Activated naive CD4-positive, alpha-beta T cell (primary cell): ENCODE measurements at places on chromosomes 11 and 22.

- DNase-seq, result no peak
Observed at GRCh38 chr22:22612516-22612915, 31.9 kb upstream of the GGTLC2 start.

- DNase-seq, result no peak
Observed at GRCh38 chr11:45577752-45578151, 87.7 kb downstream of the CHST1 start.

- DNase-seq, result no peak
Observed at GRCh38 chr11:65311170-65311678, 3.4 kb upstream of the CDC42EP2 start.

DNA sequence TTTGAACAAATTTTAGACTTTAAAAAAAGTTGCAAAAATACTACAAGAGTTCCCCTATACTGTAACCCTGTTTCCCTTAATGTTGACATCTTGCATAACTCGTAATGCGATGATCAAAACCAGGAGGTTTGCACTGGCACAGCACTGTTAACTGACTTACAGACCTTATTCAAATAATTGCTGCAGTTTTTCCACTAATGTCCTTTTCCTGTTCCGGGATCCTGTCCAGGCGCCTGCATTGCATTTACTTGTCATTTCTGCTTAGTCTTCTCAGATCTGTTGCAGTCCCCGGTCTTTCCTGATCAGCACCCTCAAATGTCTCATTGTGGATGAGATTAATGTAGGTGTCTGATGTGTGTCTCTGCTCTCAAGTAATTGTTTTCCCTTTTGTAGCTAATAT is 32.0 kb downstream of the APLP2 start:
- no peak for DNase-seq

DNA sequence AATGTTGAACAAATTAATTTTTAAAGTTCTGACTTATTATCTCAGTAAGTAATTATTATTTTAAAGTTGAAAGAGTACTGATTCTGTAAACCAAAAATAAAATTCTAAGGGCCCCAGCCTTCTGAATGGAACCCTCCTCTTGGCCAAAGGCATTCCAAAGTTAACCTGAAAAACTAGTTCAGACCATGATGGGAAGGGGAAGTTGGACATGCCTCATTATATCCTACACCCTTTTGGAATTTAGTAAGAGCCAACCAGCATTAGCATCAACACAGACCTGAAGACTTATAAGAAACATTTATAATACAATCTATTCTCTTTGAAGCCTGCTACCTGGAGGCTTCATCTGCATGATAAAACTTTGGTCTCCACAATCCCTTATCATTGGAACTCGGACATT is 18.9 kb downstream of the LGR4 start:
- DNase-seq, result no peak

DNA sequence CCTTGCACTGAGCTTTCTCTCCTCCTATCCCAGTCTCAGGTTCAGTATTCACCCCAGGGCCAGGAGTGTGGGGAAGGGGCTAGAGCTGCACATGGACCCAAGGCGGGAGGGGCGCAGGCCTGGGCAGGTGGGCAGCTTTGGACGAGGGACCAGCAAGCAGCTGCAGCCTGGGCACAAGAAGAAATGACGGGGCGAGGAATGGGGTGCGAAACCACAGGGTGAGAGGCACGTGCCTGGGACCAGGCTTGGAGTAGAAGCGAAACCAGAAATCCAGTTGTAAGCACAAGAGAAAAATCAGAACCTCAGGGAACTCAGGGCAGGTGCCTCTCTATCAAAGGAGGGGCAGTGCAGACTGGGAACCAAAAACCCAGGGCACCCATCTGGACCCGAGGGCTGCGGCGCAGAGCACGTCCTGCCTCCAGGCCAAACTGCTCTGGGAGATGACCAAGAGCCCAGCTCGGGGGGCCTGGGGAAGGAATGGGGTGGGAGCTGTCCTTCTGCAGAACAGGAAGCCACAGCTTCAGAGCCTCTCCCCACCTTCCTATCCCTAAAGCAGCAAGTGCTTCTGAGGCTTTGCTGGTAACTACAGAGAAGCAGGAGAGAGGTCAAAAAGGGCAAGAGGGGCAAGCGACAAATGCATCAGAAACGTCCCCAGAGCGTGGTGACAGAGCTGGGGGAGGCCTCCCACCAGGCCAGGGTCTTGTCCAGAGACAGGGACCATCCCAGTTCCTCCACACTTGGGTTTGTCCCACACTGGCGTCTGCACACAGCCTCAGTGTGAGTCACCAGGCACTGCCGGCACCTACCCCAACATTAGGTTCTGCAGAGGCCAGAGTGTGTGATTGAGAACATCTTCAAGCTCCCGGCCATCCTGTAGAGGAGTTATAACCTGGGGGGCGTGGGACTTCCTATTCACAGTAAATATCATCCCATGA is 18.3 kb upstream of the TMPRSS4 start:
- no peak for DNase-seq

- DNase-seq, result no peak
Observed at GRCh38 chr11:110513846-110514437, 84.2 kb downstream of the FDX1 start.

DNA sequence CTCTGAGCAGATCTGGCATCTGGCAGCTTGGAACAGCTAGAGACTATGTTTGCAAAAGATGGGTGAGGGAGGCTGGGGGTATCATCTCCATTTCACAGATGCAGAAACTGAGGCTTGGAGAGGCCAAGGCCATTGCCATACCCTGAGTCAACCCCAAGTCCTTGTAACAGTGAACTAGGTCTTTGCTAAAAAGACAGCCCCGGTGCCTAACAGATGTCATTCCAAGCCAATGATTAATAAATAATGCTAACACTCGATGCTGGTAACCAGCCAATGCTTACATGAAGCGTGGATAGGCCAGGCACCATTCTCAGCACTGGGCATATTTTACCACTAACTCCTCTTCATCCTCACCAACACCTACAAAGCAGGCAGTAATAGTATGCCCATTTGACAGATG is 164.0 kb downstream of the MN1 start:
- DNase-seq, result no peak

- no peak for DNase-seq
Observed at GRCh38 chr22:19825904-19826618, 28.6 kb downstream of the GNB1L start.

DNA sequence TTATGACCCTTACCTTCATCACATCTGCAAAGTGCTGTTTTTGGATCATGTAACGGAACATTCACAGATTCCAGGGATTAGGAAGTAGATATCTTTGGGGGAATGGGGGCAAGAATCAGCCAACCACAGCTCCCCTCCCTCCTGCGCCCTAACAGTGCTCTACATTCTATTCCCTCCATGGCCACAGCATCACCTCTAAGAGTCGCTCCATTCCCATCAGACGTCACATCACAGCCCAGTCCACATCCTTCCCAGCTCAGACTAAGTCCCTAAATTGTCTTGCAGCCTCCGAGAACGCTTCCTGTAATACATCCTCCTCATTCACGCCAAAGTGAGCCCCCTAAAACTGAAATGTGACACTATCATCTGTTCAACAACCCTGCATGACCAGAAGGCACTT is 5.9 kb downstream of the SCGB1D1 start:
- DNase-seq, result no peak

GRCh38 chr11:103317118-103317517 is 207.9 kb downstream of the DYNC2H1 start:
- no peak for DNase-seq

DNA sequence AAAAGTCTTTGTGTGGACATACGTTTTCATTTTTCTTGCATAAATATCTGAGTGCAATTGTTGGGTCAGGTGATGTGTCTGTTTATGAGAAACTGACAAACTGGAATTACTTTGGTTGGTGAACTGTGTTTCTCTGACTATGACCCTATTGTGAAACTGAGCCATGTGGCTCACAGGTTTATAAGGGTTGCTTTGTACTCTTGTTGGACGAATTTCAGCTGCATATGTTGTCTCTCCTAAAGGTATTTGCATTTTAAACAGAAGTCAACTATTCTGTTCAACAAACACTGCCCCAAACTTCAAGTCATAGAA is 34.4 kb upstream of the RASD2 start:
- DNase-seq, result no peak

DNA sequence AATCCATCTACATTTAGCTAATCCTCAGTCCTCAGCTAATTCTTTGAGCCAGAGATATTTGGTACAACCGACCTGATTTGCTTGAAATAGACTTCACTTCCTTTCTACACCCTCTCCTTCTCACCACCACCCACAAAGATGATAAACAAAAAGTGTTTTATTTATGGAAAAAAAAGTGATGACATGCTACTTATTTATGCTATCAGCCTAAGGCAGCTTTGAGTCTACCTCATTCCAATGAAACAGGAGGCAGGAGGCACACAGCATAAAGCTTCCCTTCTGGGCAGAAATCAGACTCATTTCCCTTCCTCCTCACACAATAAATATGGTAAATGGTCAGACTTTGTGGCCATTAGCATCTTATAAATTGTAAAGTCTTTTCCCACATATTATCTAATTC is 325.7 kb downstream of the SOX6 start:
- no peak for DNase-seq

GRCh38 chr11:69327741-69328191 is 33.8 kb downstream of the MYEOV start:
- no peak for DNase-seq

- DNase-seq, result no peak
Observed at GRCh38 chr11:95095858-95096587, 6.4 kb downstream of the ENDOD1 start.

GRCh38 chr11:75533896-75534258 is 8.1 kb upstream of the GDPD5 start:
- DNase-seq, result no peak

DNA sequence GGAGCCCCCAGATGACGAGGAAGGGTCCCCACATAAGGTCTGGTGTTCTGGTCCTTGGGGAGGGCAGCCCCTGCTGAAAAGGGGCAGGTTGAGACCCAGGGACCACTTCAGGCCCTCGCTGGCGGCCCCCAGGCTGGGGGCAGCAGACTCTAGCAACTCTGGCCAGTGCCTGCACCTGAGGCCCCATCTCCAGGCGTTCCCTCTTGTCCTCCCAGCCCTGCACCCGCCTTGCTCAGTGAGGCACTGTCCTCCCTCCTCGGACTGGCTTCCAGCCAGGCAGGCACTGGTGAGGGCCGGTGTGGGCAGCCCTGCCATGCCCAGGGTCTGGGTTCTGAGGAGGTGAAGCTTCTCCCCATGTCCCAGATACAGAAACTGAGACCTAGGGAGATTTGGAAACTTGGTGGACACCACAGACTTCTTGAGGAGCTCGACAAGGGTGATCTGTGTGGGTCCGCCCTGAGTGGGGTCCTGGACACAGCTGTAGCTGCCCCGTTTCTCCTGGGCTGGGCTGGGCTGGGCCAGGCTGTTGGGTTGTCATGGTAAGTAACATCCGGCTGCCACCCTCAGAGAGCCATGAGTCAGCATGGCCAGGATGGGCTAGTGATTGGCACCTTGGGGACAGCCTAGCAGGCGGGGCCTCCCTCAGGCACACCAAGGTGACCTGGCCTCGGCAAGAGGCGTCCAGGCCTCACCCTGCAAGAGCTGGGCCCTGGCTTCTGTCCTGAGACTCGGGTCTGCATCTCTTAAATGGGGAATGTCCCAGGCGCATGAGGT is 11.1 kb upstream of the PHLDA2 start:
- no peak for DNase-seq

- no peak for DNase-seq
Observed at GRCh38 chr11:63599211-63600122, 14.8 kb downstream of the PLAAT3 start.

- DNase-seq, result no peak
Observed at GRCh38 chr11:19644316-19644715, 68.3 kb upstream of the NAV2 start.

DNA sequence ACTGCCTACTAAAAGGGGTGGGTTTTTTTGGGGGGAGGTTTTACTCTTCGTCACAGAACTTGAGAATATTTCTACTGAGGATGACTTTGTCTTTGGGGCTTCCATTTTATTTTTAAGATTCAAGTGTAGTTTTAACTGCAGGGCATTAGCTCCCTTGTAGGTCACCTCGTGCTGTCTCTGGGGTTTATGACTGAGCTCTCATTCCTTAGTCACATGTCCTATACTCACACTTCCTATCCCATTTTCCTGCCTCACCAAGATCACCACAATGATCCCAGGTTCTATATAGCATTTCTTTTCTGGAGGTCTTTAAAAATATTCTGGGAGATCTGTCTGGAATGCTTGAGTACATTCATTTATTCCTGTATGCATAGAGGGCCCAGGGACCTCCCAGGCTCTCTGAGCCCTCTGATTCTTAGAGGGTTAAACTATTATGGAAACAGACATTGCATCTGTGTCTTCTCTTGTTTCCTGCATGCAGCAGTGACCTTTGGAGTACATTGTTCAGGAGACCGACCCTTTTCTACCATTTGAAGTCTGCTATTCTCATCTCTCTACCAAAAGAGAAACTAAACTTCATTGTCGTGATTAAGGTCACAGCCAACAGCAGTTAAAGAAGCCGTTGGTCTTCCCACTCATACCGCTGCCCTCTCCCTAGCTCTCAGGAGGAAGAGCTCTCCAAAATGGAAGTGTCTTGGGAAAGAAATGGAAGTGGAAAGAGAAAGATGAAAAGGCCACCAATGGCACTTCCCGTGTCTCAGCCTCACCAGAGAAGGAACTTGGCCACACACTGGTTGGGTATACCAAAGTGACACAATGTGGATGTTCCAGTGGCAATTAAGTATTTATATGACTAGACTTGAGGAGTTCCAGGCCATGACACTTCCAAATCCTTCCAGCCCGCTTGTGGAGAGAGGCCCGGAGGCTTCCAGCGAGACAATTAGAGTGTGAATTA is 77.5 kb downstream of the ZBTB16 start:
- no peak for DNase-seq

DNA sequence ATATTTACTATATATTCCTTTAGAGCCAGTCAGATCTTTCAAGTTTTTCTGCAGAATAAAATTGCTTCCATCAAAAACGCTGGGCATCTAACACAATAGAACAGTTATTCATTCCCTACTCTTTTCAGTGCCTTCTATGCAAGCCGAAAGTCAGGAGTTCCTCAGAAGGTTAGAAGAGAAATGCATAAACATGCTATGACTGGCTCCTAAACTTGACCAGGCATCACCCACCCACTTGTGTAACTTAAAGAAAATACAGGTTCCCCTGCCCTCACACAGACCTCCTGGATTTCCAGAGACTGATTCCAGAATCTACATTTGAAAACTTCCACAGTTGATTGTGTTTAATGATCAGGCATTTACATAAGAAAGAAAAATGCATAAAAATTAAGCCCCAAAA is 19.3 kb upstream of the ARHGAP32 start:
- no peak for DNase-seq

GRCh38 chr11:105910095-105910715 is 111.8 kb downstream of the MSANTD4 start:
- DNase-seq, result no peak

- no peak for DNase-seq
Observed at GRCh38 chr11:75535071-75535470, 9.3 kb upstream of the GDPD5 start.

- DNase-seq, result no peak
Observed at GRCh38 chr11:115458877-115459276, 45.3 kb downstream of the CADM1 start.

GRCh38 chr11:117187799-117188481 is 9.4 kb downstream of the SIDT2 start:
- no peak for DNase-seq

- DNase-seq, result no peak
Observed at GRCh38 chr11:64875369-64876228, 2.8 kb downstream of the EHD1 start.
